AG09319 (cell line): ENCODE measurements at places on chromosomes 11 and 22.

DNA sequence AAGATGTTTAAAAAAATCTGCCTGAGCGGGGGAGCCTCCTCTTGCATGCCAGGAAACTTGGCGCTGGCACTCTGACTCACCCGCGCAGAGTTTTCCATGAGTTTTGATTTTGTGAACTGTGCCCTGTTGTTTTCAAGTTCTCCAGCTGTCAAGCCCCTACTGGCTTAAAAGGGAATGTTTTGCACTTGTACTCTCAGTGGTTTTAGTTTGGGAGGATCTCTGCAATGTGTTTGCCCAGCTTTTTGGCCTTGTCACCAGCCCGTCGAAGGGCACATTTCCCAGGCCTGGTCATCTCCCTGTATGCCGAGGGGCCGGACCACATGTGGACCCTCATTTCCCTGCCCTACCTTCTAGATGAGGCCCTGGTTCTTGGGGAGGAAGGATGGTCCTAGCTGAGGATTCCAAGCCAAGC, 12.2 kb downstream of the MRGPRF start:
- peak; percentile 70 for DNase-seq

DNA sequence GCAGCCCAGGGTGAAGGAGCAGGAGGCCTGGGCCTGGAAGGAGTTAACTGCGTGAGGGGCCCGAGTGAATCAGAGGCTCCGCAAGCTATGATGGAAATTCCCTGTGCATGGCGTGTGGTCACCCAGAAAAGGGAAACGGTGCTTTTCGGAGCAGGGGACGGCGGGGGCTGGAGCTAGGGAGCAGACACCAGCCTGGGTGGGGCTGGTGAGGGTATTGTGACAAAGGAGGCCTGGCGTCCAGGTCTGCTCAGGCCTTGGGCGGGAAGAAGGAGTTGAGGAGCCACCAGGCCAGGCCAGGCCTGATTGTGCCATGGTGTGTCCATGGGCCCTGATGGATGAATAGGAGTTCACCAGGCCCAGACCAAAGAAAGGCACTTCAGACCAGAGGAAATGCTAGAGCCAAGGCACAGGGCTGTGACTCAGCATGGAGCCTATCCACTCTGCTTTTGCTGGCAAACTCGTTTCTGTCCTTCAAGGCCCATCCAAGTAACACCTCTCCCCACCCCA, 12.8 kb upstream of the SPI1 start:
- no peak for DNase-seq

- DNase-seq = no peak
These were observed 1003.3 kb upstream of the CCDC90B start for GRCh38 chr11:84289381-84289906.

GRCh38 chr11:73307323-73308002, 613 bp upstream of the ARHGEF17 start:
- DNase-seq = peak; percentile 98

- DNase-seq = no peak
These were observed 5.7 kb downstream of the C11orf54 start for GRCh38 chr11:93747122-93747521.

DNA sequence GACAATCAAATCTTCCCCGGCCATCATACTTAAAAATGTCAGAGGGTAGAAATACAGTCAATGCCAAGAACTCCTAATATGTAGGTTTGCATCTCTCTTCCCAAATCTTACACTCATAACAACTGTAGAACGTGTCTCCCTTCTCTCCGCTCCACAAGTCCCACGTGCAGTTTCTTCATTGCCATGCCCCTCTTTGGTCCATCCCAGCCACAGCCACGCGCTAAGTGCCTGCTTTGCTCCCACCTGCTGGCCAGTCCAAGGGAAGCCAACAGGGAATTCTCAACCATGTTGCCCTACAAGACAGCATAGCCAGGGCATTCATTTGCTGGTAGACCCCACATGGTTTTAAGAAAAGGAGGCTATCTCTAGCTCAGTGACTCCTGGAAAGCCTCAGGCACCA, 420.6 kb upstream of the ISX start:
- DNase-seq = no peak

GRCh38 chr11:19673924-19674729, 38.5 kb upstream of the NAV2 start:
- no peak for DNase-seq

DNA sequence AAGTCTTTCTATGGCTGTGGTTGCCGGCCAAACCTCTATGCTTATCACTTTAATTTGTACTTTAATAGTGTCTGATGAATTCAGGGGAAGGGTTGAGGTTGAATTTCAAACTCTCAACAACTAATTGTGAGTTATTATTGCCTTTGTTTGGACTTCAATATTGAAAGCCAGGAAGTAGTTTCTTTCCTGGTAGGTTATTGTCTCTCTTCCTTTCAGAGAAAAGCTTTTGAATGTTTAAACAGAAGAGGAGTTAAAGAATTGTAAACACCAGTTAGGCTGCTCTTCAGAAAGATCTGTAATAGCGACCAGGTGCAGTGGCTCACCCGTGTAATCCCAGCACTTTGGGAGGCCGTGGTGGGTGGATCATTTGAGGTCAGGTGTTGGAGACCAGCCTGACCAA, 22.2 kb downstream of the NNMT start:
- DNase-seq = no peak

DNA sequence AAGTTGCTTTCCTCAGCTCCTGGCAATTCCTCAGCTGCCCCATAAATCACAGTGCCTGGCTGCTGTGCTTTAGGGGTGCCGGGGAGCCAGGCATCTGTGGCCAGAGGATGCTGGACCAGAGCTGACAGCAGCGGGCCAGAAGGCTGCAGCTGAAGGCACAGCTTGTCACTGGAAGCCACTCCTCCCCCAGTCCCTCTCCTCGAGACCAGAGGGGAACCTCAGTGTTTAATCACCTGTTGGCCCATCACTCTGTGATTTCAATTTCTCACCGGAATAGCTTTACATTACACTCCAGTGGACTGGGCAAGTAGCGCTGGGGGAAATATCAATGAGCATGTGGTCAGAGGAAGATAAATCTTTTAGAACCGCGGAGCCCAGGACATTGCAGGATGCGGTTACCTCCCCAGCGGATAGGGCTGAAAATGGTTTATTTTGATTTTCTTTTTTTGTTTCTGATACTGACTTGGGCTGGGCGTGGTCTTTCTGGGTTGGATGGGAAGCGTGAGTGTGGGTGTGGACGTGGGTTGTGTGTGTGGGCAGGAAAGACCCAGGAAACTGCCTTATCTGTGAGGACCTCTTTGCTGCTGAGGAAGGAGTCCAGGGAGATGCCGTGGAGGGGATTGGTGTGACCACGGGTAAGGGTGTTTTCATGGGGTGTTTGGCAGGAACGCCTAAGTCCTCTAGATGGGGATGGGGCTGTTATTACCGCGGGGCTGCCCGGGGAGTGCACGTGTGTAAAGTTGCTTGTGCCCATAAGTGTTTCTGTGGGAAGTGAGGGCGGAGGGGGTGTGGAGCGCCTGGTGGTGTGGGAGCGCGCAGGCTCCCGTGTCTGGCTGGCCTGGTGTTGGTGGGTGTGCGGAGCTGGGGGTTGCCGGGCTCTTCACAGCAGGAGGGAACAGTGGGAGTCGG, 4.0 kb downstream of the DAGLA start:
- DNase-seq = no peak

DNA sequence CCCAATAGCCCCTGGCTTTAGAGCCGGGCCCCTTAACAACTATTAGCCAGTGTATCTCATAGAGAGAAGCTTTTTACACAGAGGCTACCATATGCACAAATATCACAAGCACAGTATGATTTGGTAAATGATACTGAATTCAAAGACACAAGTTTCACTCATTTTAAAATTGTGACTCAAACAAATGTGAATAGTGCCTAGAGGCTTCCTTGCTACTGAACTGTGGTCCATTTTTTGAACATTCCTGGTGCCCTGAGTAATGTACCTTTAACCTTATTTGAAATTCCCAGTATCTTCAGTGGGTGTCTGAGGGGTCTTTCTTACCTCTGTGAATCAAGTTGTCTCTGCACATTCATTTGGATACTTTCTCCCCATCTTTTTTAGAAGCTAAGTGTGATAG, 156.2 kb downstream of the MAML2 start:
- DNase-seq = no peak

GRCh38 chr22:37401401-37402183, 25.7 kb downstream of the ELFN2 start:
- DNase-seq = no peak

GRCh38 chr22:40024201-40025061, 29.7 kb downstream of the FAM83F start:
- DNase-seq = no peak
